ENCODE measurements at places on chromosomes 7 and 10.

- DNase-seq: no peak
Measured at GRCh38 chr7:23691320-23691719, 11.3 kb downstream of the FAM221A start.

DNA sequence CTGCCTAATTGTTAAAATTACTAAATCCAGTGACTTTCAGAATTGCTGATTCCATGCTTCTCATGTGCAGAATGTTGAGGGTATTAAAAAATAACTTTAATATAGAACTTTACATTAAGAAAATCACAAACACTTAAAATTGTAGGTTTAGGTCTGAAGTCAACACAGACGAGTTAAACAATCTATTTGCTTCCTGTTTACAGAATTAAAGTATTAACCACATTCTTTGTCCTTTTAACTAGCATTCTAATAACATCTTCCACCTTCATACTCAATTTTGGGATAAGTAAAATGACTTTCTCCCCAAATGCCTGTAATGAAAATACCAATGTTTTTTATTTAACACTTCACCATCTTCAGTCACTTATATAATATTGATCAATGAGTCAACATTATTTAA lies 2.2 kb downstream of the ITGB1 start:
- no peak for DNase-seq

GRCh38 chr7:36055207-36055606 lies 97.8 kb upstream of the EEPD1 start:
- no peak for DNase-seq

DNA sequence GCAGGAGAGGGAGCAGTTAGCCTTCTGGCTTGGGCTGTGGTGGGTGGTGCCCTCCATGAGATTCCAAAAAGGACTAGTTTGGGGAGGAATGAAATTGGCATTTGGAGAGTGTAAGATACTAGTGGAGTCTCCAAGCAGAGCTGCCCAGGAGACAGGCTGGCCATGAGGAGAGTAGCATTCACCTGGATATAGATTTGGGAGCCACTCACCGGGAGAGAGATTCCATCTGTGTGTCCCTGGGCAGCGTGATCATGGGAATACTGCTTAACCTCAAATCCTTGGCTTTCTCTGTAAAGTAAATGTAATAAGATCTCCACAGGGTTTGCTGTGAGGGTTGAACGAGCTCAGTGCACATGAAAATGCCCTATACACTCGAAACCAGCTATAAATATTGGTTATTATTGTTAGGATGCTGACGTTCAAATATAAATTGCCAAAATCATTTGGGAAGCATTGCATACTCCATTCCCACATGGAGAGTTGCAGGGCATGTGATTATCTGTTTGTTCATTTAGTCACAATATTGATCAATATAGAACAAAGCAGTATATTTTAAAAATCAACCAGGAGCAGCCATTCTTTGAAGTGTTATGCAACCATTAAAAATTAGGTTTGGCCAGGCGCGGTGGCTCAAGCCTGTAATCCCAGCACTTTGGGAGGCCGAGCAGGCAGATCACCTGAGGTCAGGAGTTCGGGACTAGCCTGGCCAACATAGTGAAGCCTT lies 143.7 kb downstream of the CUX1 start:
- no peak for DNase-seq

DNA sequence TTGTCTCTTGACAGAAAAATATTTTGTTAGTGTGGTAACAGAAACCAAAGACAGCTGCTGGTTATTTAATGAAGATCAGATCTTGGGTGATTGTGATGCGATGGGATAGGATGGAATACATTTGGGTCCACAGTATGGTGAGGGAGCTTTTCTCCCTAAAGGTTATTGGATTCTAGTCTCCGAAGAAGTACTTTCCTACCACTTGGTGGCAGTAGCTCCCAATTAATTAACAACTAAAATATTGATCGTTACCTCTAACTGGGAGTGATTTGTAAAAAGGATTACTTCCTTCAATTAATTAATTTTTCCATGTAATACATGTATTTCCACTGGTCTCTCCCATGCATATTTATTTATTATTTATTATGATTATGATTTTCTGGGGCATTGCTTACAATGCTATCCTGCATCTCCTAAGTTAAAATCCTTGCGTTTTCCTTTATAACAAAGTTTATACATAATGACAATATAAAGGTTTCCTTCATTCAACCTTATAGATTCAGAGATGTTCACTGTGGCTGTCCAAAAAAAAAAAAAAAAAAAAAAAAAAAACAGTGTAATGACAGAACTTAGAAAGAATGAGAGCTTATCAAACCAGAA lies 25.6 kb downstream of the TMEM196 start:
- DNase-seq: no peak

GRCh38 chr10:10745291-10745690 lies 272.4 kb upstream of the CELF2 start:
- no peak for DNase-seq

- DNase-seq: no peak
Measured at GRCh38 chr10:90417029-90417428, 440.8 kb downstream of the HTR7 start.

- no peak for DNase-seq
Measured at GRCh38 chr7:71255537-71256178, 123.7 kb downstream of the GALNT17 start.

- DNase-seq: no peak
Measured at GRCh38 chr7:47817917-47818316, 130.3 kb downstream of the PKD1L1 start.

DNA sequence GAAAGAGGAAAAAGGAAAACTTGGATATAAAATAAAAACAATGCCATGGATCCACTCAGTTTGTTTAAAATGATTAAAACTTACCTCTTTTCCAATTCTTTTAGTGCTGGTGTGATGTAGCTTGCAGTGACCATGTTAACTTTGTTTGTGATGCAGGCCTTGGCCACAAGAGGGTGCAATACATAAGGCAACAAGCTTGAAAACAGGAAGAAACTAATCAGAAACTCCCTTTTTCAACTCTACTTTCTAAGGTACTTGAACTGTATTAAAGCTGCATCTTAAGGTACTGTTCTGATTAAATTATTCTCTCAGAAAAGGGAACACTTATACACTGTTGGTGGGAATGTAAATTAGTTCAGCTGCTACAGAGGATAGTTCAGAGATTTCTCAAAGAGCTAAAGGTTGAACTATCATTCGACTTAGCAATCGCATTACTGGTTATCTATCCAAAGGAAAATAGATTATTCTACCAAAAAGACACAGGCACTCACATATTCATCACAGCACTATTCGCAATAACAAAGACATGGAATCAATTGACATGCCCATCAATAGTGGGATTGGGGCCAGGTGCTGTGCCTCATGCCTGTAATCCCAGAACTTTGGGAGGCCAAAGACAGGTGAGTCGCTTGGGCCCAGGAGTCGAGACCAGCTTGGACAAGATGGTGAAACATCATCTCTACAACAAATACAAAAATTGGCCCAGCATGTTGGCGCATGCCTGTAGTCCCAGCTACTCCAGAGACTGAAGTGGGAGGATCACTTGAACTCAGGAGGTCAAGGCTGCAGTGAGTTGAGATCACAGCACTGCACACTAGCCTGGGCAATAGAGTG lies 50.9 kb downstream of the AASS start:
- peak; percentile 25 for DNase-seq

GRCh38 chr7:77995717-77996116 lies 197.1 kb downstream of the PHTF2 start:
- DNase-seq: no peak

DNA sequence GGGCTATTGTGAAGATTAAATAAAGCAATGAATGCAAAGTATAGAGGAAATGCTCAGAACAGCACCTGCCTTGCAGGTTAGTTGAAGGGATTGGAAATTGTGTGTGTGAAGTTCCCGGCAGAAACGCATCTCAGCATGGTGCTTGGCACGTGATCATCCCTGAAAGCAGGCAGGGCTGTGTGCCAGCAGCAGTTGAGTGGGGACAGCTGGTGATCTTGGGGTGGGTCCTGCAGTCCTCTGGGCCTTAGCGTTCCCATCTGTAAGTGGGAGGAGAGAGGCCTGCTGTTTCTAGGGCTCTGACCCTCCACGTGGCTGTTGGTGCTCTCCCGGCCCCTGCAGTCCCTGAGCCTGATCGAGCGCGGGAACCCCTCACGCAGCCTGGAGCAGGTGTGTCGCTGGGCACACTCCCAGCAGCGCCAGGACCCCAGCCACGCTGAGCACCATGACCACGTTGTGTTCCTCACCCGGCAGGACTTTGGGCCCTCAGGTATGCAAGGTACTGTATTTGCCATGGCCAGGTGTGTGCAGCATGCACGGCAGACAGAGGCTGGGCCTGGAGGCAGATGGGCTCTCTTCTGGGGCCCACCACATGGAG lies 55.3 kb downstream of the TBATA start:
- no peak for DNase-seq

GRCh38 chr7:157807510-157807909 lies 470.7 kb downstream of the DNAJB6 start:
- peak; percentile 9 for DNase-seq

GRCh38 chr7:80488406-80488805 lies 23.5 kb downstream of the GNAT3 start:
- no peak for DNase-seq

DNA sequence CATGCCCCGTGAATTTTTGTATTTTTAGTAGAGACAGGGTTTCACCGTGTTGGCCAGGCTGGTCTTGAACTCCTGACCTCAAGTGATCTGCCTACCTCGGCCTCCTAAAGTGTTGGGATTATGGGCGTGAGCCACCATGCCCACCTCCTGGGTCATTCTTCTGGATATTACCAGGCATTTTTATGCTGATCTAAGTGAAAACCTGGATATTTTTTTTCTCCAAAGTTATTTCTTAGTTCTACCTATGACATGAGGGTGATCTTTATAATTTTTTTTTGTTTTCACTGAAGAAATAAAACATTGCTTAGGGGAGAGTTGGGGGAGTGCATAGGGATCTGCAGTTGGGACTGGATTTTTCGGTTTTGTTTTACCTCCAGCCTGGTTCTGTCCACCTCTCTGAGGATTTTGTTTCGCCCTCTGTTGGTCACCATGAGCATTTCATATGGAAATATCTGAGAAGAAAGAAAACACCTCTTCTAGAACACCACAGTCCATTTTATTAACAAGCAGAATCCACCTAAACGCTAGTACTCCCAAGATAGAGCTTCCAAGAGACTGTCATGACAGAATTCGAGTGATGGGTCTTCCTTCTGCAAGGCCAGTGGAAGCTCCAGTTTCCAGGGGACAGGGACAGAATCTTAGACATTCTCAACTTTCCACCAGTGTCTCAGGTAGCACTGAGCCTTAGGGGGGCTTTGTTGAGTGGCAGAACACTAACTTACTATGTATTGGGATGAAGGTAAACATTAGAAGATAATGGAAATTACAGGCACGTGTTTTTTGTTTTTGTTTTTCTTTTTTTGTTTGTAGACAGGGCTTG lies 33.4 kb upstream of the AFAP1L2 start:
- no peak for DNase-seq
